ENCODE measurements at places on chromosomes 7 and 10. TPM values are rescaled to one million over a fixed set of nuclear protein-coding genes. Genes with fewer than 3 reads are reported as not detected.

GRCh38 chr10:59075576-59075975 lies 100.9 kb upstream of the PHYHIPL start:
- no peak for DNase-seq

DNA sequence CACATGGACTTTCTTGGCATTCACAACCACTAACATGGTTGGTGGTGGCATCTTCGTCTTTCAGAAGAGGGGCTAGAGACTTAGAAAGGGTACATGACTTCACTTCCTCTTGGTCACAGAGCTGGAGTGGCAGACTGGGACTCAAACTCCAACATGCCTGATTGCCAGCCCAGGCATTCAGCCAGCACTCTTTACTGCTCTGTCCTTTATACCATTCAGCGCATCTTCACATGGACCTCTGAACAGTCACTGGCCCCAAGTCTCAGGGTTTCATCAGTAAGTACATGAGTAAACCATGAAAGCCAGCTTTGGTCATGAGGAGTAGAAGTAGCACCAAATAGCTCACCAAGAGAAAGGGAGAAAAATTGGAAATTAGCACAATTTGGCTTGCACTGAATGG lies 148.4 kb upstream of the KLF14 start:
- DNase-seq = no peak

DNA sequence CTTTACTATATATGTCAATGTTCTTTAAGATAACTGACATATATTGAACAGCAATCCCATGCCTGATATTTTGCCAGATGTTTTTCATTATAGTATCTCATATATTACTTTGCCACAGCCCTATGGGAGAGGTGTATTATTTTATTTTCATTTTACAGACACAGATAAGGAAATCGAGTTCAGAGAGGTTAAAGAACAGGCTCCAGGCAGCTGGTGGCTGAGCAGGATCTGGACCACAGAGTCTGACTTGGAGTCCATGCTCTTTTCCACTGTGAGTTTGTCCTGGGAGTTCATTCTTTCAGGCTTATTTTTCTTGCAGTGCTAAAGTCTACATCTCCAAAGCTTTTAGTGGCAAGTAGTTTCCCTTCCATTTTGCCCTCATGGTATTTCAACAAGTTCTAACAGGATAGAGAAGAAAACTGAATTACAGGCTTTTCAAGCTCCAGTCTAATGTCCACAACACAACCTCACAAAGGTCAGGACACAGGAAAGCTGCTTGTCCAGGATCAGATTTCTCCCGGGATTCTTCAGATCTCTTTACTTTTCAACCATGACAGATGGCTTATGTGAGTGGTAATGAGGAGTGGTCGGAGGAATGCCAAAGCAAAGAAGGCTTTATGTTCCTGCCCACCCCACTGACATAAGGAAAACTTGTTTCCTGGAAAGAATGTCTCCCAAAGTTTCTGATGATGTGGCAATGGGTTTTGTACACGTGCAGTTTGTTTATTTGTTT lies 13.1 kb upstream of the SLC35B4 start:
- DNase-seq = no peak

DNA sequence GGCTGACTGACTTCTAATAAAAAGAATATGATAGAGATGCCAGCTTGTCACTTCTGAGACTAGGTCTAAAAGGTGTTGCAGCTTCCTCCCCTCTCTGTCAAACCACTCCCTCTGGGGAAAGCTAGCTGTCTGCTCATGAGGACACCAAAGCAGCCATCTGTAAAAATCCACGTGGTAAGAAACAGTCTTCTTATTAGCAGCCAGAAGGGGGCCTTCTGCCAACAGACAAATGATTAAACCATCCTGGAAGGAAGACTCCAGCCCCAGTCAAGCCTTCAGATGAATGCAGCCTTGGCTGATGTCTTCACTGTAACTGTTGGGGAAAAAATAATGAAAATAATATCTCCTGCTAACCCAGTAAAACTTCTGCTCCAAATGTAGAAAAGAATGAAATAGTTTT lies 41.9 kb upstream of the DAGLB start:
- no peak for DNase-seq

DNA sequence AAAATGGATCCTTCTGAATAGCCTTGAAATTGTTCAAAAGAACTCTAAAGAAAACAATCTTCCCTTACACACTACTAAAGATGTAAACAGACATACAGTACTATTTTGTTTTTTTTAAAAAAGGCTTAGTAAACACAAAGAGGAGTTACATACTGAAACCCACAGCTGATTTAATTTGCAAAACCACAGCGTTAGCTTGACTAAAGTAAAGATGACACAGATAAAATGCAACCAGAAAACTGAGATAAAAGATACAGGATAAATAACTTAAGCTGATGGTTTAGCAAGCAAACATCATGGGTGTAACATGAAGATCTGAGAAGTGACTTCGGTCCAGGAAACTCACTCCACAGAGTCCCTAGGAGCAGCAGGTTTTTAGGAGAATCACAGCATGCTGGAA lies 21.8 kb downstream of the PRKCQ start:
- DNase-seq = no peak

DNA sequence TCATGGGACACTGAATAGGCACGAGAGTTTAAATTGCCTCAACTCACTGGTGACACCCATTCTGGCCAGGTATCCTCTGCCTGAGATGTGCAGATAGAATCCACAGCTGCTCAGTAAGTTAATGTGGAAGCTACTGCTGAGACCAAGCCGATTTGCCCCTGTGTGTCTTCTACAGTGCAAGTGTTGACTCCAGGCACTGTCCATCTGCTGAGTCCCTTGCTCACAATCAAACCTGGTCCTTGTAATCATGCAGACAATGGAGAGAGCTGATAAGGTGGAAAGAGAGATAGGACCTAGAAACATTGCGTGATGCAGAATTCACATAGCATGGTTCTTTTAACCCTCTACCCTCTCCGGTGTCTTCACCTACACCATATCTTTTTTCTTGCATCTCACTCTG lies 101.4 kb downstream of the ITGB8 start:
- no peak for DNase-seq

- DNase-seq = no peak
Observed at GRCh38 chr7:55550010-55550663, 22.2 kb downstream of the VOPP1 start.

DNA sequence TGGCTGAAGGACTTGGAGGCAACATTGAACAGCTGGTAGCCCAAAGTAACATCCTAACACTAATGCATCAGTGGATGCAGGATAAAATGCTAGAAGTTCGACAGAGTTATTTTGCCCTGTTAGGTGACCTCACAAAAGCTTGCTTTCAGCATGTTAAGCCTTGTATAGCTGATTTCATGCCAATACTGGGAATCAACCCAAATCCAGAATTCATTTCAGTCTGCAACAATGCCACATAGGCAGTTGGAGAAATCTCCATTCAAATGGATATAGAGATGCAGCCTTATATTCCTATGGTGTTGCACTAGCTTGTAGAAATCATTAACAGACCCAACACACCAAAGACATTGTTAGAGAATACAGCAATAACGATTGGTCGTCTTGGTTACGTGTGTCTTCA lies 62.9 kb downstream of the CCSER2 start:
- DNase-seq = peak; percentile 9

DNA sequence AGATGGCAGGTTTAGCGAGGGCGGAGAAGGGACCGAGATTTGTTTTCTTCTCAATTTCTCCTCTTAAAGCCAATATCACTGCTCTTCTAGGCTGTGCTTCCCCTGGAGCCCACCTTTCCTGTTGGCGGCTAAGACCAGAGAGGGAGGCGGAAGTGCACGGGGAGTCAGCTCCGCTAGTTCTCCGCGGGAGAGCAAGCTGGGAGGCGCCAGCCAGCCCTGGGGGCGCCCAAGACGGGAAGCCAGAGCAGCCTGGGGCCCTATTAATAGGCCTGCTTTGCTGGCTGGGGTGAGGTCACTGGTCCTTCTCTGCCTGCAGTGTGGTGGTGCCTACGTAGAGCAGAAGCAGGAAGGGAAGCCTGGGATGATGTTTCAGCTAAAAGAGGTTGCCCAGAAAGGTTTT lies 61.6 kb downstream of the LSM5 start:
- no peak for DNase-seq

GRCh38 chr7:44491229-44491628 lies 771 bp upstream of the NUDCD3 start:
- no peak for DNase-seq

GRCh38 chr7:14495633-14496032 lies 406.9 kb downstream of the DGKB start:
- no peak for DNase-seq

DNA sequence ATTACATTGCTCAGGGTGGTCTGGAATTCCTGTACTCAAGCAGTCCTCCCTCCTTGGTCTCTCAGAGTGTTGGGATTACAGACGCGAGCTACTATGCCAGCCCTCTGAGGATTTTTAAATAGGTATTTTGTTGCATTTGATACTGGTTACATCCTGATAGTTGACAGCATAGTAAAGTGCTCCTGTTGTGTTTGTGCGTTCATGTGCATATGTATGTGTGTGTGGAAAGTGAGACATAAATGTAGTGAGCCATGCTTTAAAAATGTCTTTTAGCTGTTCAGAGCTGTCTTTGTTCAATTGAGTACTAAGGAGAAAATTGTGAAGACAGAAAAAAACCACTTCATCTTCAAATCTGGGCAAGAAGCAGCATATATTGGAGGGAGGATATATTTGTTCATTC lies 27.8 kb downstream of the ZNRF2 start:
- no peak for DNase-seq

DNA sequence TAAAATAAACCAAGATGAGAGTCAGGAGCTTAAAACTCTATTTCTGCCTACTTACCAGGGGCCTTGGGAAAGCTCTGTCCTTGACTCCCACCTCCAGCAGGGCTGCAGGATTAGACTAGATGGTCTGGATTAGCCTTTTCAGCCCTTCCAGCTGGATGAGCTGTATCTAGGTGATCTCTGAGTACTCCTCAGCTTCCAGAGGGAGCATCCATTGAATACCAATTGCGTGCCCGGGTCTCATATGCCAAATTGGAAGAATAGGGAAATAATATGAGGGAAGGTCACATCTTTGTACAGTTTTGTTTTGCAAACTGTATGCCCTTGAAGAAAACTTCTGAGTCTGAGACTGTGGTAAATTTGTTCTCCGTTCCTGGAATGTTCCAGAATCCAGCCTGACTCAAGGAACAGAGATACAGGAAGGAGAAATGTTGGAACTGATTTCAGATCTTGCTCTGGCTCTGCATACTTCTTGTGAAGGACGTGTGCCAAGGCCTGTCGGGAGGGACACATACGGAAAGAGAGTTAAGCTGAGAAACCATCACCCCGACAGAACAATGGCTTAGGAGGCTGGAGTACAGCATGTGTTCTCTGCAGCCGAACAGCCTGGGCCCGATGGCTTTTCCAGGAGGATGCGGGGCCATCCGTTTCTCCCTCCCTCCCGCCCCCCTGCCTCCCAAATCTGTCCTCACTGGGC lies 44.9 kb downstream of the MINDY4 start:
- no peak for DNase-seq

- no peak for DNase-seq
Observed at GRCh38 chr10:130234171-130234965, 98.2 kb downstream of the GLRX3 start.

DNA sequence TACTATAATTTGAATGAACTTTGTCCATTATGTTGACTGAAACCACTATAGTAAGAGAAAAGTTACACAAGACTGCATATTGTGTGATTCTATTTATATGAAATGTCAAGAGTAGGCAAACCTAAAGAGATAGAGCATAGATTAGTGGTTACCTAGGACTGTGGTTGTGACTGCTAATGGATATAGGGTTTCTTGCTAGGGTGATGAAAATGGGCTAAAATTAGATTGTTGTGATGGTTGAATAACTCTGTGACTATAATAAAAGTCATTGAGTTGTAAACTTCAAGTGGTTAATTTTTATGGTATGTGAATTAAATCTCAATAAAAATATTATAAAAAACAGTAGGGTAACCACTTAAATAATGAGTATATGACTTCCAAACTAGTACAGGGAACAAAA lies 142.9 kb upstream of the AHR start:
- DNase-seq = no peak

GRCh38 chr10:21737106-21737505 lies 203.1 kb downstream of the MLLT10 start:
- no peak for DNase-seq

DNA sequence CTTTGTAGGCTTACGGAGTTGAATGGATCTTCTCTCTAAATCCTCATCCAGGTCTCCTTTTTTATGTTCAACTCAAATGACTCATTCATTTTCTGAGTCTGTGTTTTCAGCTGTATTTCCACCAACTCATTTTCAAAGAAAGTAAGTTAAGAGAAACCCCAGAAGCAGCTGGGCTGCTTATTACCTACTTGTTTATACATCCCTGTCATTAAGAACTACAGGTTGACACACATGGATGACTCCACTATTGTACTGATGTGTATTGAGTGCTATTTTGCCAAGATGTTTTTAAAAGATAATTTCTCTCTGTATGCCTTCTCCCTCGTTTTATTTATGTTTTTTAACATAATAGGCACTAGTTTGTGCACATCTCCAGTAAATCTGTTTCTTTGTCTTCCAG lies 41.9 kb downstream of the DGKI start:
- DNase-seq = peak; percentile 64

- no peak for DNase-seq
Observed at GRCh38 chr10:130363051-130363450, 226.9 kb downstream of the GLRX3 start.

- DNase-seq = peak; percentile 37
Observed at GRCh38 chr10:102677331-102678067, 33.2 kb downstream of the TRIM8 start.

The PRSS37 gene
- total RNA-seq = not detected

The CCDC172 gene
- not detected for total RNA-seq

The CYP3A5 gene
- total RNA-seq = 38.5 TPM

The HTRA1 gene
- 102 TPM for total RNA-seq

The NODAL gene
- total RNA-seq = 0.92 TPM
